ENCODE measurements at places on chromosomes 13 and 19.

GRCh38 chr19:41000310-41000737 is 9.2 kb downstream of the CYP2B6 start:
- no peak for DNase-seq

GRCh38 chr13:110225609-110226574 is 81.1 kb downstream of the COL4A1 start:
- no peak for DNase-seq

GRCh38 chr19:6876748-6877147 is 10.6 kb upstream of the ADGRE1 start:
- DNase-seq: no peak

DNA sequence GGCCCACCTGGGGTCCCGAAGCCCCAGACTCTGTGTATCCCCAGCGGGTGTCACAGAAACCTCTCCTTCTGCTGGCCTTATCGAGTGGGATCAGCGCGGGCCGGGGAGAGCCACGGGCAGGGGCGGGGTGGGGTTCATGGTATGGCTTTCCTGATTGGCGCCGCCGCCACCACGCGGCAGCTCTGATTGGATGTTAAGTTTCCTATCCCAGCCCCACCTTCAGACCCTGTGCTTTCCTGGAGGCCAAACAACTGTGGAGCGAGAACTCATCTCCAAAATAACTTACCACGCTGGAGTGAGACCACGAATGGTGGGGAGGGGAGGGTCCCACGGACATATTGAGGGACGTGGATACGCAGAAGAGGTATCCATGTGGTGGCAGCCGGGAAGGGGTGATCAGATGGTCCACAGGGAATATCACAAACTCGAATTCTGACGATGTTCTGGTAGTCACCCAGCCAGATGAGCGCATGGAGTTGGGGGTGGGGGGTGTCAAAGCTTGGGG is 1.0 kb upstream of the ICAM5 start:
- peak; percentile 80 for DNase-seq

GRCh38 chr19:33440241-33440640 is 66.7 kb downstream of the CEBPG start:
- DNase-seq: no peak

GRCh38 chr13:90293793-90294361 is 1053.6 kb upstream of the MIR17HG start:
- no peak for DNase-seq

DNA sequence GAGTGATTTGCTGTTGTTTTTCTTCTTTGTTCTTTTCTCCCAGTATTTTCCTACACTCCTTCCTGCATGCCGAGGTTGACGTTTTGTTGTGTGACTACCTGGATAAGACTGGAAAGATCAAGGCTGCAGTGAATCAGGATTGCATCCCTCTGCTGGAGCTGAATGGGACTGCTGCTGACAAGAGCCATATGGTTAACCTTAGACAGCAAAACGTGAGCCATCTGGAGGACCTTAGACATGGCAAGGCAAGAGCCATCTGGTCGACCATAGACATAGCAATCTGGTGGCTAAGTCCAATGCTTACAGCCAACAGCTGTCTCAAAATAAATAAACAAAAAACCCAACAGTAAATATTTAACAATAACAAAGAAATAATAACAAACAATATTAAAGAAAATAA is 42.6 kb upstream of the ZNF91 start:
- DNase-seq: no peak

- DNase-seq: no peak
These were observed 504 bp upstream of the VWA8 start for GRCh38 chr13:41961466-41961760.
